AG20443 (cell line): ENCODE measurements at places on chromosomes 6 and 20.

DNA sequence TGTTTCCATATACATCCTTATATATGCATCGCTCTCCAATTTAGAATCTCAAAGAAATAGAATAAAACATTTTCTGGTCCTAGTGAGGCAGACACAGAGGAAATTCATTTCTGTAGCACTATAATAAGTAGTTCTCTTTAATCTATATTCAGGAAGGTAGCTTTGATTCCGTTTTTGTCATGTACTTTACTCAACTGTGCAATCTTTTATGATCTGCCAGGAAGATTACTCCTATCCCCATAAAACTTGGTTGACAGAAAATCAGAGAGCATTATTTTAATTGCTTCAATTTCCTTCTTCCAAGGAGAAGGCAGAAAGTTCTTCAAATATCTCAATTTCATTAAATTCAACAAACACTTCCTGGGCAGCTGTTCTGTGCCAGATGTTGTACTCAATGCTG lies 10.6 kb upstream of the CLIC5 start:
- no peak for DNase-seq

GRCh38 chr6:72863131-72863530 lies 241.3 kb downstream of the KCNQ5 start:
- DNase-seq: no peak

GRCh38 chr6:138372711-138373463 lies 4.8 kb upstream of the SMIM28 start:
- DNase-seq: no peak

DNA sequence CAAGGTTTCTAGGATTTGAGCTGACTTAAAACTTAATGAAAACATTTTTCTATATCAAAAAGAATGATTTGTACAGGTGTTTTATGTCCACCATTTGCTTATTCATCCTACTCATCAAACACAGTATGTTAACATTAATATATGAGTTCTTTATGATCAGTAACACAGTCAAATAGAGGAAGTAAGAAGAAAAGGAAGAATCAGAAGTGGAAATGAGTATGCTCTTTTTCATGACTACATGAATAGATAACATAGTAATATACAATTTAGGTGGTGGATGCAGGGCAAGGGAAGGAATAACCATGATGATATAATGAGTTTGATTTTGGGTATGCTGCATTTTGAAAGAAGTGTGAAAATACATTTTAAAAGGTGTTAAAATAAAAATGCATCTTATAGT lies 16.5 kb downstream of the KPNA5 start:
- DNase-seq: no peak

- DNase-seq: no peak
These were observed 475.6 kb upstream of the ADGRB3 start for GRCh38 chr6:68159433-68159832.

DNA sequence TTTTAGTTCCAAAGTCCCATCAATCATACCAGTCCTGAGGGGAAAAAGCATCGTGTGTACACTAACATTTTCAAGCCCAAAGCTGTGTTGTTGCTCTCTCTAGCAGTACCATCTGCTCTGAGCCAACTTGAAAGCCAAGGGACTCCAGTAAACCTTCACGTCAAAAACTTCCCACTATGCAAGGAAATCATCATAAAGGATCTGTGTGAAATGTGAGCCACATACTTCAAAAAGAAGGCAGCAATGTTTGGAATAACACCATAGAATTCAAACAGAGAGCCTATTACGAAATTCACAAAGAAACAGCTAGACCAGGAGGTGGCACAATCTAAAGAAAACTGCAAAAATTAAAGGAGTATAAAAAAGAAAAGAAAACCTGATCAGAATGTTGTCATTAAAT lies 399.8 kb upstream of the EPHA7 start:
- no peak for DNase-seq

DNA sequence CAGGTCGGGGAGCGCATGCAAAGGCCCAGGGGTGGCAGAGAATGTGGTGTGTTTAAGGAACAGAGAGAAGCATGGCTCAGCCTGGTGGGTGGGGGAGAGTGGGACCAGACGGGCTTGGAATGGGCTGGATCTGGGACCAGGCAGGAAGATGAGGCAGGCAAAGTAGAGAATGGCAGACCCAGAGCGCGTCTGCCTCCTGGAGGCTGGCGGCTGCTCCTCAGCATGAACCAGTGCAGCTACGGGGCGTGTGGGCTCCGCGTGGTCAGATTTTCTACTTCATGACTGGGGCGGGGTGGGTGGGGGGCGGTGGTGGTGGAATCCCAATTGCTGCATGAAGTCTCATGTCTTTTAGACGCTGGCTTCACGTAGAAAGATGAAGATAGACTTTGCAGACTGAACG lies 135.6 kb downstream of the TFAP2C start:
- no peak for DNase-seq

- DNase-seq: peak; percentile 50
These were observed 61.5 kb downstream of the OGFRL1 start for GRCh38 chr6:71349976-71350615.

DNA sequence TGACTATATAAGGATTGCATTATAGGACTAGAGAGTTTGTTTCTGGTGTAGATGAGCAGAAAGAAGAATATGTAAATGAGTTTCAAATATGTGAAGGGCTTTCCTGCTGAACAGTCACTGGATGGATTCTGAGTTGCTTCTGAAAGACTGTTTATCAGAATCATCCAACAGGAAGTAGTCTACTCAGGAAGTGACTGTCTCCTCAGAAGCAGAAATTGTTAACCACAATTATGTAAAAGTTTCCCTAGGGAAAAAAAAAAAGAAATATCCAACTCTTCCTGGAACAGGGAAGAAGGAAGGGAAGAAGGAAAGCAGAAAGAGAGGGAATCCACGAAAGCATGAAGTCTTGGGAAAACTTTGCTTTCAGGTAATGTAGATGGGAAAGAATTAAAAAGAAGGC lies 138.9 kb downstream of the TENT5A start:
- DNase-seq: peak; percentile 27

- DNase-seq: no peak
These were observed 11.6 kb downstream of the DEFB127 start for GRCh38 chr20:168876-169275.

GRCh38 chr20:312067-312466 lies 13.3 kb upstream of the SOX12 start:
- no peak for DNase-seq

GRCh38 chr6:160950507-160950906 lies 41.1 kb upstream of the MAP3K4 start:
- DNase-seq: peak; percentile 24

DNA sequence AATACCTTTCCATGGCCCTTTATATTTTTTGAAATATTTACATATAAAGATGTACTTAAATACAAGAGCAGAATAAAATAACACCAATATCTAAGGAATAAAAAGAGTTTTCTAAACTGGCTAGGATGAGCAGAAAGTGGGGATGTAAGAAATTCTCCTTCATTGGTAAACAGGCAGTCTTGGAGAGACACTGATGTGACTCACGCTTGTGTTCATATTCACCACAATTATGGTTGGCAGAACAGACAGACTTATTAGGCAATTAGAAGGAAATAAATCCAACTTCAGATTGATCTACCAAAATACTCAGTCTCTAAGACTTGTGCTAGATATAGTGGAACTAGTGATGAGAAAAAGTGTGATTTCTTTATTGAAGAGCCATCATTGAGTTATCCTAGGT lies 463.7 kb downstream of the CDC5L start:
- peak; percentile 49 for DNase-seq
